ENCODE measurements at places on chromosomes 12 and 14.

- DNase-seq = no peak
Observed at GRCh38 chr14:43116341-43116740, 1390.7 kb downstream of the FSCB start.

DNA sequence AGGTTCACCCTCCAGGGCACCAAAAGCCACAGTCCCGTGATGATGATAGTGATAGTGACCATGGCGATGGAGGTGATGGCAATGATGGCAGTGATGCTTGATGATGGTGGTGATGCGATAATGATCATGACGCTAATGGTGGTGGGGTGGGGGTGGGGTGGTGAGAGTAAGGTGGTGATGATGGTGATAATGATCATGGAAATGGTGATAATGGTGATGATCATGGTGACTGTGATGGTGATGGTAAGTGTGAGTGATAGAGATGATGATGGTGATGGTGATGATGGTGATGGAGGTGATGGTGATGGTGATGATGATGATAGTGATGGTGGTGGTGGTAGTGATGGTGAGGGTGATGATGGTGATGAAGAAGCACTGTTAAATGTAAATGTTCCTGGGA lies 96.9 kb downstream of the SYNE3 start:
- DNase-seq = no peak

GRCh38 chr12:109557200-109557599 lies 16.1 kb downstream of the MMAB start:
- DNase-seq = no peak

- DNase-seq = peak; percentile 93
Observed at GRCh38 chr14:51283402-51284085, 43.5 kb downstream of the TMX1 start.

GRCh38 chr12:49478949-49479664 lies 59.7 kb upstream of the KCNH3 start:
- no peak for DNase-seq

DNA sequence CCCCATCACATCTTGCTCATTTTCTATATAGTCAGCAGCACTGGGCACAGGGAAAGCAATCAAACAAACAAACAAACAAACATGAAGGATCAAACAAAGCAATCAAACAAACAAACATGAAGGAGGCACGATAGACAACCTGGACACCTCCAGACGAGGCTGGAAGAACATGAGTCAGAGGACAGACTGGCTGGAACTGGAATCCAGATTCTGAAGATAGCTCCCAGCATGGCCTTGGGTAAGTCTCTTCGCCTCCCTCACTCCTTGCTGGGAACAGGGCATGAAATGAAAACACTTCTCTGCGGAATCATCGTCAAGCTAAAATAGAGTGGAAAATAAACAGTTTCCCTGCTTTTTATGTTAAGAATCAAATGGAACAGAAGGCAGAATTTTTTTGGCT lies 984.8 kb downstream of the VRK1 start:
- DNase-seq = no peak

GRCh38 chr14:95516554-95517181 lies at the start of gene SYNE3:
Gene SYNE3, minus strand, starts transcription at chr14:95516650. Its CDS starts 40,829 bp downstream, at chr14:95475821.
- peak; percentile 25 for DNase-seq

DNA sequence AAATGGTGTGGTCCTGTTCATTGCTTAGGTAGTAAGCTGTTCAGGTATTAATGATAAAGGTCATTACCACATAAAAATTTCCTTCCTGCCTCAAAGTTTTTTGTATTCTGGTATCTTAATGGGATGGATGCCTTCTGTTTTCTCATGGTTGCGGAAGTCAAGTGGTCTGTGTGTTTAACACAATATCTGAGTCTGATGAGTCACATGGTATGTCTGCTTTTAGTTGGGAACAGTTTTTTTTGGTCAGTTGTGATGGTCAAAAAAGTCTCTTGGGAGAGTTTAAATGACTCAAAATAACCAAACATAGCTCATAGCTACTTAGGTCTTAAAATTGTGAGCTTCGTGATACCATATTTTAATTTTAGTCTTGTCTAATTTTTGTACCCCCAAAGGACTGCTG lies 40.7 kb downstream of the STK38L start:
- no peak for DNase-seq

DNA sequence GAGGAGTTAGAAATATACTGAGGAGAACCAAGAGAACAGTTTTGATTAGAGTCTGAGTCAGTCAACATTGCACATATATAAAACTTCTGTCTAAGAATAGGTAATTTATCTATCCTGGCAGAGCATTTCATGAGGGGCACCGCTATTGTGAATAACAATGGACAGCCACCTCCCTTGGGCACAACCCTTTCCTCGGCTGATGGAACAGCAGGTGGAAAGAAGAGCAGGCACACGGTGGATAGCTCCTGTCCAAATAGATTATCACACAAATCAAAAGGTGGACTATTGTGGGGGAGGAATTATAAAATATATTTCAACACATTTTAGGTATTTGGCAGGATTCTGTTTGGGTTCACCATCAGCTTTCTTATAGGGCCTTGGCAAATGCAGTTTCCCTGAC lies 84.0 kb upstream of the PTPRB start:
- no peak for DNase-seq

- no peak for DNase-seq
Observed at GRCh38 chr12:106258226-106258625, 10.4 kb upstream of the CKAP4 start.

- no peak for DNase-seq
Observed at GRCh38 chr12:88753707-88754106, 173.4 kb upstream of the KITLG start.

DNA sequence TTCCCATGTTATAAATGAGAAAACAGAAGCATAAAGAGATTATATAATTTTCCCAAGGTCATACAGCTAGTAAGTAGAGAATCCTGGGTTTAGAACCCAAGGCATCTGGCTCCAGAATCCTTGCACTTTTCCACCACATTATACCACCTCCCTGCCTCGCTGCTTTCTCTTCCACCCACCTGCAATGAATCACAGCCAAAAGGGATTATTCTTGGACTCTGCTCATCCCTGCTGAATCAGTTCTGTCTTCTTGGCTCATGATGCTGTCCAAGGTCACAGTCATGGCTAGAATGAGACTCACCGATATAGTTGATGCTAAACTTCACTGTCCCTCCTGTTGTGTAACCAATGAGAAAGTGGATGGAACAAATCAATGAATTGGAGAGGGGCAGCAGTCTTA lies 356.6 kb downstream of the FUT8 start:
- DNase-seq = no peak

DNA sequence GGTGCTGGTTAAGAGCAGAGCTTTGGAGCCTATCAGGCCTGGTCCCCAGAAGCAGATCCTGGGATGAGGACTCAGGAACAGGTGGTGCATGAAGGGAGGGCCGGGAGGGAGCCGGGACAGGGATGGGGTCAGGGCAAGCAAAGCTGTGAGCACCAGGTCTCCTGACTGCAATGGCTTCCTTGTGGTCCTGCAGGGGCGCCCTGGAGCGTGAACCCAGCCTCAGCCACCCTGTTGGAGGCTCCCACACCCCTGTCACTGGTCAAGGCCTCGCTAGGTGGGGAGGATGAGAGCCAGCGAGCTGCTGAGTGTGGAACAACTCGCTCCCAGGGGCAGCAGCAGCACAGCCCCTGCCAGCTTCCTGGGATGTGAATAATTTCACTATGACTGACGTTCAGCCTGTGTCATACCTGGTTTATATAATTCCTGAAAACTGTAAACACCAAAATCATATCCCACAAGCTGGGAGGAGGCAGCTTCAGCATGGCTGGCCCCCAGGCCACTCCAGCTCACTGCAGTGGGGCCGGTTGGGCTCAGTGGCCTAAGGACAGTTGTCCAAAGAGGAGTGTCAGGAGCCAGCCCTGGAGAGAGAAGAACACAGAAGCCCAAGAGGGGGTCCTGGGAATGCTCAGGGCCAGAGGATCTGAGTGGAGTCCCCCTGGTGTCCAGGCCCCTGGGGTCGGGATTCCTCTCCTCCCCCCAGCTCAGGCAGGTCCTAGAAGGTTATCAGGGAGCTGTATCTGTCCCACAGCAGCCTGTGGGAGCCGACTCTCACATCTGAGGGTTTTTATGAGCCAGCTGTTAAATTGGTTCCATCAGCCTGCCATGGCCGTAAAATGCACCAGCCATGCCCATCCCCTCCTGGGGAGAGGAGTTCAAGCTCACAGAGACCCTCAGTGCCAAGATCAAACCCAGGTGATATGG lies 272.9 kb downstream of the ADGRD1 start:
- no peak for DNase-seq

DNA sequence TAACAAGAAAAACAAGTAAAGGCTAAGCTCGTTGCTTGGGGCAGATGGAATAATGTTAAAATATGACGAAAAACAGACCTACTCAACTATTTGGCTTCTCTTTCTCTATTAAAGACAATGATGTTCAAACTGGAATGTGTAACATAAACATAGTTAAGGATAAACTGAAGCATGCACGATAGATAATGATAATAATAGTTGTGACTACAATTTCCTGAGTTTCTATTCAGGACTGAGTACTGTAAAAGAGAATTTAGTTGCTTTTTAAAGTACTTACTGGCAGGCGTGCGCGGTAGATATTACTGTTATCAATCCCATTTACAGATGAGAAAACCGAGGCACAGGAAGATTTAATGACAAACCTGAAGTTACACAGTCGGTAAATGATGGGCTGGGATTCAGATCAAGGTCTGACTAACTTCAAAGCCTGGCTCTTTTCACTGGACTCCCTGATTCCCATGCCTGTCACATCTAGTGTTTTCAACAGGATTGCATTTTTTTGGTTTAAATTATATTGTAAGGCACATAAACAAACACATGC lies 103.0 kb downstream of the CRADD start:
- DNase-seq = no peak

DNA sequence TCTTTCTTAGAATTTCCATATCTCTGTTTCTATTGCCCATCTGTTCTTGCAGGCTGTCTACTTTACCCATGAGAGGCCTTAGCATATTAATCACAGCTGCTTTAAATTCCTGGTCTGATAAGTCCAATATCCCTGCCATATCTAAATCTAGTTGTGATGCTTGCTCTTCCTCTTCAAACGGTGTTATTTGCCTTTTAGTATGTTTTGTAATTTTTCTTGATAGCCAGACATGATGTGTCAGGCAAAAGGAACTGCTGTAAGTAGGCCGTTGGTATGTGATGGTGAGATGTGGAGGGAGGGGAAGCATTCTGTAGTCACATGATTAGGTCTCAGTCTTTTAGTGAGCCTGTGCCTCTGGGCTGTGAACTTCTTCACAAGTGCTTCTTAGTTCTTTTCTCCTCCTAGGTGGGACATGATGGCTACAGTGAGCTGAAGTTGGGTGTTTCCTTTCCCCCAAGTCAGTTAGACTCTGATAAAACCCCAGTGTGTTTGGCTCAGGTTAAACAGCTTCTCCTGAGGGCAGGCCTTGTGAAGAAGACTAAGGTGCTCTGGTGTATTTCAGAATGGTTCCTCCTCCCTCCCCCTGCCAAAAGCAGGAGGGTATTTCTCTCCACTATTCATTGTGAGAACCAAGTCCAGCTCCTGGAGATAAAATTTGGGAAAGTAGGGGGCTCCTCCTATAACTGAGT lies 195.9 kb upstream of the PARP11 start:
- DNase-seq = no peak

GRCh38 chr14:94767321-94767878 lies 2.5 kb downstream of the GSC start:
- peak; percentile 36 for DNase-seq

- no peak for DNase-seq
Observed at GRCh38 chr12:104687823-104688573, 231.2 kb downstream of the CHST11 start.

- DNase-seq = peak; percentile 38
Observed at GRCh38 chr12:77893918-77894317, 63.2 kb downstream of the NAV3 start.

DNA sequence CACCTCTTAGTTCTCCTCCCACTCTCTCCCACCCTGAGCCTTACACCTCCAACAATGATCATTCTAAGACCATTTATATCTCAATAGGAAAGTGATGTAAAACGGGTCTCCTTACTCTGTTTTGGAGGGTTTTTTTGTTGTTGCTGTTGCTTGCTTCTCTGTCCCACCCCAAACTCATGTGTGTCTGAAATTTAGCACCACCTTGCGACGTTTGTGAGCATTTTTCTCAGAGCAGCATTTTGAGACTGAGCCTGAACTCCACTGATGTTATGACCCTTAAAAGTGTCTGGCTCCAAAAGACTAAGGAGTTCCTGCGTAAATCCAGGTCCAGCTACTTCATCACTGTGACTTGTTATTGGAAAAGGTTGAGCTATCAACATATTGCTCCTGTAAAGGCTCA lies 155.0 kb downstream of the DAD1 start:
- no peak for DNase-seq

DNA sequence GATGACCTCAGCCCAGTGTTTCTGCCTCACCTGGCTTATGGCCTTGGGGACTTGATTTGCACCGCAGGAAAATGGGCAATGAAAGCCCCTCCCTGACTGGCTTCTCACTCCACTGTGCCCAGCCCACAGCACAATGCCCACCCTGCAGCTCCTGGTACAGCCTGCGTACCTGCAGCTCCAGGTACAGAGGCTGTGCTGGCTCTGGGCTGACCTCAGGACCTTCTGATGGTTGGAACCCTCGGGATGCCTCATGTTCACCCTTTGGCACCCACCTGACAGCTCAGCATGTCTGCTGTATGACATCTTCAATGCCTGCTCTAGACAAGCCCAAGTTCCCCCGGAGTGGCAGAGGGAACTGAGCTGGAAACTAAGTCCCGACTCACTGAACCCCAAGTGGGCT lies 87.1 kb downstream of the ALG10 start:
- DNase-seq = no peak

- DNase-seq = peak; percentile 94
Observed at GRCh38 chr12:50282721-50283228, 545 bp downstream of the LIMA1 start.

- DNase-seq = no peak
Observed at GRCh38 chr12:95224202-95225170, 6.9 kb downstream of the VEZT start.

GRCh38 chr12:70049596-70050360 lies 193.5 kb upstream of the CNOT2 start:
- DNase-seq = no peak

GRCh38 chr12:57755194-57755453 lies 221 bp downstream of the MARCHF9 start:
- no peak for DNase-seq

DNA sequence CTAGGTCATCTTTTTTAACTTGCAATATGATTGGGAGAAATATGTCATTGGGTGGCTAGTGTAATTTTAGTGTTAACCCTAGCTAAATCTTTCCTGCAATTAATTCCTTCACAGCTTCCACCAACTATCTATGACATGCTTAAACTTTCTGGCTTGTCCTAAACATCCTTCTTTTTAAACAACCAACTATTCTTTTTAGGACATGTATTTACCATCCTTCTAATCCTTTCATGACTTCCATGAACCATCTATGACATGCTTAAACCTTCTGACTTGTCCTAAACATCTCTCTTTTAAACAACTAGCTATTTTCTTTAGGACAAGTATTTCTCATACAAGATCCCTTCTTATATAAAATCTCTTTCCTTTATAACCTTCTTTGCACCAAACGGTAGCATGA lies 179.6 kb upstream of the PDZRN4 start:
- no peak for DNase-seq

GRCh38 chr12:78797196-78797931 lies 67.2 kb upstream of the SYT1 start:
- no peak for DNase-seq

- no peak for DNase-seq
Observed at GRCh38 chr14:88191605-88192004, 131.5 kb downstream of the KCNK10 start.

- no peak for DNase-seq
Observed at GRCh38 chr12:20514598-20514997, 146.3 kb downstream of the PDE3A start.

Measured in NCI-H524 (cell line).